Esophagus squamous epithelium (tissue), 5 donors: ENCODE measurements at places on chromosomes 4 and X. TPM values are rescaled to one million over a fixed set of nuclear protein-coding genes. Genes with fewer than 3 reads are reported as not detected.

Gene ZXDB
- total RNA-seq: 8.4 TPM

Gene PDE6B
- 0.19 TPM for total RNA-seq

Gene BST1
- 5.7 TPM for total RNA-seq

Gene MAGEA6
- total RNA-seq: not detected

Gene TLR10
- 0.09 TPM for total RNA-seq

Gene GASK1B
- 23.7 TPM for total RNA-seq

Gene SPANXA1
- total RNA-seq: not detected

DNA sequence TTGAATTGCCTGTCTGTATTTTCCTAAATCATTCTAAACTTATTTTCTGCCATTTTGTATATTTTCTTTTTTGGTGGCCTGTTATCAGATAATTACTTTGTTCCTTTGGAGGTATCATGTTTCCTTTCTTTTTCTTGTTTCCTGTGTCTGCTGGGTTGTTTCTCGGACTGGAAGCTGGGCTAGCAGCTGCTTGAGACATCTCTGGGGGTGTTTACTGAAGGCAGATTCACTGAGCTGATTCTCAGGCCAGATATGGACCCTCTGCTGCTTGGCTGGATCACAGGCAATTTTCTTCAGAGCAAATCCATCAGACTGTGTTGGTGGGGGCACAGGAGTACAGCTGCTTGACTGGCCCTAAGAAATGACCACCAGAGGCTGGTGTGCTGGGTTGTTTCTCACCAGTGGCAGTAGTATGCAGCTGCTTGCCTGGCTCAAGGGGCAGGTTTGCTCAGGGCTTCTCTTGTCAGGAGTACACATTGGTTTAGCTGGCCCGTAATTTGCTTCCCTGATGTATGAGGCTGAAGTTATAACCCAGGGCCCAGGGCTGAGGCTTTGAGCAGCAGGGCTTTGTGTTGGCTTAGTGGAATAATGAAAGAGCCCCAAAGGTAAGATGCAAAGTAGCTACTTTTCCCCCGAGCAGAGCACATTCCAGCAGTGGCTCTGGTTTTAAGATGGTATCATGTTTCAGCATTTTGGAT, 680.6 kb downstream of the TECRL start:
- H3K4me3 ChIP-seq: no peak overlapping the region
- H3K27me3 ChIP-seq: no peaks in the 10 kb centered on the region
- no peaks in the 10 kb centered on the region for H3K4me1 ChIP-seq
- no peak for DNase-seq
- H3K36me3 ChIP-seq: no peaks in the 10 kb centered on the region

DNA sequence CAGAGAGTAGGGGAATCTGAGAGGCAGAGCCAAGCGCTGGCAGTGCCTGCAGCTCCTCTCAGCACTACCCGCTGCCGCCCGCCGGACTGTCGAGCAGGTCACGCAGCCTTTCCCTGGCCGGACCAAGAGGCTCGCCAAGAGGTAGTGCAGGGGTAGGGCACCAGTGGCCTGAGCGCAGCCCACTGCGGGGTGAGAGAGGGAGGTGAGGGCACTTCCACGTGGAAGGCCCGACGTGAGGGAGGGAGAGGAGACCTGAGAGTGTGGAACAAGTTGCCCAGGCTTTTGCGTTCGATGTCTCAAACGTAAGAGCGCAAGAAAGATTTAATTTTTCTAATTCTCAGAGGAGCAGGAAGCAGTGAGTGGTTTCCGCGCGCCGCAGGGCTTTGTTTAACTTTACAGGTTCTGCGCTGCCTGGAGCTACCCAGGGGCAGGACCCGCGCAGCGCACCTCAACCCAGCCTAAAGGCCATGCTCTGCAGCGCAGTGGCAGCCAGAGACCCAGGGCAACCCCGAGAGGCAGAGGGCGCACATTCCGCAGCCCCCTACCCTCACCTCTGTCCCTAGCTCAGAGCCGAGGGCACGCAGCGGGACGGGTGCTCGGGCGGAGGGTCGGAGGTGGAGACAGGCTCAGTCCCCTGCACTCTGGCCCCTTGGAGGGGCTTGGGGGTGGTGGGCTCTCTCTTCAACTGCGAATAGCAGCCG, 14.9 kb downstream of the ARHGAP36 start:
- H3K4me3 ChIP-seq: no peak overlapping the region
- no peaks in the 10 kb centered on the region for H3K36me3 ChIP-seq
- H3K27ac ChIP-seq: no peak overlapping the region
- no peak for DNase-seq
- H3K4me1 ChIP-seq: no peaks in the 10 kb centered on the region
- peaks cover 9% of the 10 kb centered on the region for H3K27me3 ChIP-seq

DNA sequence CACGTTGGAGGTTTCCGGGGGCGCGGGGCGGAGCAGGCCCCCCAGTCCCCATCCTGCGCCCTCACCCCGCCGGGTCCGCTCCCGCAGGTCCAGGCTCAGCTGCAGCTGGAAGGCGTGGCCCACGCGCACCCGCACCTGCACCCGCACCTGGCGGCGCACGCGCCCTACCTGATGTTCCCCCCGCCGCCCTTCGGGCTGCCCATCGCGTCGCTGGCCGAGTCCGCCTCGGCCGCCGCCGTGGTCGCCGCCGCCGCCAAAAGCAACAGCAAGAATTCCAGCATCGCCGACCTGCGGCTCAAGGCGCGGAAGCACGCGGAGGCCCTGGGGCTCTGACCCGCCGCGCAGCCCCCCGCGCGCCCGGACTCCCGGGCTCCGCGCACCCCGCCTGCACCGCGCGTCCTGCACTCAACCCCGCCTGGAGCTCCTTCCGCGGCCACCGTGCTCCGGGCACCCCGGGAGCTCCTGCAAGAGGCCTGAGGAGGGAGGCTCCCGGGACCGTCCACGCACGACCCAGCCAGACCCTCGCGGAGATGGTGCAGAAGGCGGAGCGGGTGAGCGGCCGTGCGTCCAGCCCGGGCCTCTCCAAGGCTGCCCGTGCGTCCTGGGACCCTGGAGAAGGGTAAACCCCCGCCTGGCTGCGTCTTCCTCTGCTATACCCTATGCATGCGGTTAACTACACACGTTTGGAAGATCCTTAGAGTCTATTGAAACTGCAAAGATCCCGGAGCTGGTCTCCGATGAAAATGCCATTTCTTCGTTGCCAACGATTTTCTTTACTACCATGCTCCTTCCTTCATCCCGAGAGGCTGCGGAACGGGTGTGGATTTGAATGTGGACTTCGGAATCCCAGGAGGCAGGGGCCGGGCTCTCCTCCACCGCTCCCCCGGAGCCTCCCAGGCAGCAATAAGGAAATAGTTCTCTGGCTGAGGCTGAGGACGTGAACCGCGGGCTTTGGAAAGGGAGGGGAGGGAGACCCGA, 14.0 kb downstream of the SHOX start:
- DNase-seq: no peak
- H3K27ac ChIP-seq: no peak overlapping the region
- H3K36me3 ChIP-seq: no peaks in the 10 kb centered on the region
- H3K4me3 ChIP-seq: no peak overlapping the region
- H3K27me3 ChIP-seq: peaks cover 64% of the 10 kb centered on the region

DNA sequence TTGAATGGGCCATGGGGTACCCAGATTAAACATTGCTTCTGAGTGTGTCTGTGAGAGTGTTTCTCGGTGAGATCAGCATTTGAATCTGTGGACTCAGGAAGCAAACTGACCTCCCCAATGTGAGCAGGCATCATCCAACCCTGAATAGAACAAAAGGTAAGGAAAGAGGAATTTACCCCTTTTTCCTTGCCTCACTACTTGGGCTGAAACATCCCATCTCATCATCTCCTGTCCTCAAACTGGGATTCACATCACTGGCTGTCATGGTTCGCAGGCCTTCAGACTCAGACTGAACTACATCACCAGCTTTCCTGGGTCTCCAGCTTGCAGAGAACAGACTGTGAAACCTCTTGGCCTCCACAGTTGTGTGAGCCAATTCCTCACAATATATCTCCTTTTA, 47.1 kb downstream of the TEC start:
- no peak for DNase-seq
- H3K4me1 ChIP-seq: no peaks in the 10 kb centered on the region
- H3K4me3 ChIP-seq: no peak overlapping the region
- no peaks in the 10 kb centered on the region for H3K36me3 ChIP-seq
- no peaks in the 10 kb centered on the region for H3K27me3 ChIP-seq
- H3K27ac ChIP-seq: no peak overlapping the region

- DNase-seq: no peak
- no peaks in the 10 kb centered on the region for H3K4me1 ChIP-seq
- H3K27ac ChIP-seq: peak overlapping the region; percentile 38
- no peaks in the 10 kb centered on the region for H3K36me3 ChIP-seq
Measured at GRCh38 chr4:104879367-104879766, 267.3 kb upstream of the TET2 start.

GRCh38 chrX:137749246-137749645, 183.3 kb downstream of the ZIC3 start:
- no peaks in the 10 kb centered on the region for H3K36me3 ChIP-seq
- H3K27ac ChIP-seq: no peak overlapping the region
- no peaks in the 10 kb centered on the region for H3K27me3 ChIP-seq
- no peak overlapping the region for H3K4me3 ChIP-seq
- no peaks in the 10 kb centered on the region for H3K4me1 ChIP-seq

- peak overlapping the region; percentile 58 for H3K4me3 ChIP-seq
- H3K27ac ChIP-seq: peak overlapping the region; percentile 81
- H3K4me1 ChIP-seq: peaks cover 4% of the 10 kb centered on the region
- DNase-seq: no peak
Measured at GRCh38 chr4:83109480-83110222, 4.9 kb downstream of the PLAC8 start.

- no peak overlapping the region for H3K4me3 ChIP-seq
- no peaks in the 10 kb centered on the region for H3K36me3 ChIP-seq
- no peaks in the 10 kb centered on the region for H3K27me3 ChIP-seq
Measured at GRCh38 chrX:136431625-136432024, 56.1 kb upstream of the BRS3 start.

DNA sequence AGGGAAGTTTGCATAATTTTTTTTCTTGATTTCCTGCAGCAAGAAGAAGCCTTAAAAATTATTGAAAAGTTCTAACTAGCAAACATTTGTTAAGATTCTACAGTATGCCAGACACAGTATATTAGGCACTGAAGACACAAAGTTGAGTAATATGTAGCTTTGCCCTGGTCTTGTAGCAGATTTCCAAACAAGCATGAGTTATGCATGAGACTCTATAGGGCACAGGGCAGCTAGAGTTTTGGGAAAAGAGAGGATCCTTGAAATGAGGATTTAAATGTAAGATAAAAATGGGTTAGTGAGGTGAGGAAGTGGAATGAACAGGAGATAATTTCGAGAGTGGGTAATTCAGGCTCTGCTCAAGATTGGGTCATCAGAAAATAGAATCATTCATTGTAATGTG, 8.6 kb upstream of the GPRIN3 start:
- no peak overlapping the region for H3K4me3 ChIP-seq
- no peaks in the 10 kb centered on the region for H3K27me3 ChIP-seq
- no peaks in the 10 kb centered on the region for H3K4me1 ChIP-seq
- DNase-seq: no peak

DNA sequence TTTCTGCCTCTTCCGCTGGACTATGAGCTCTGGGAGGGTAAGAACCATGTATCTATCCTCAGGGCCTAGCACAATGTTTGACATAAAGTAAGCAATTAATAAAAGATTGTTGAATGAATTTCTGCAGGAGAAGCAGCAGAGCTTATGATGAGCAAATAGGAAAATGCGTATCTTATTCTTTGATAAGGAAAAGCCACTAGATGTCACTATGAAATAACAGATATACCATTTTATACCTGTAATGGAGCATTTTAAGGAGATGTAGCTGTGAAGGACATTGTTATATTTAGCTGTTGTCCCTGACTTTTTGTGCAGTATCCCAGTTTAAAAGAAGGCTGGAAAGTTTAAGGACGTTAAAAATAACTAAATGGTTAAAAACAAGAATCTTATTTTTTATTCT, 147.2 kb upstream of the MBNL3 start:
- no peak for DNase-seq
- no peak overlapping the region for H3K4me3 ChIP-seq
- H3K27ac ChIP-seq: no peak overlapping the region
- no peaks in the 10 kb centered on the region for H3K36me3 ChIP-seq
- no peaks in the 10 kb centered on the region for H3K27me3 ChIP-seq

DNA sequence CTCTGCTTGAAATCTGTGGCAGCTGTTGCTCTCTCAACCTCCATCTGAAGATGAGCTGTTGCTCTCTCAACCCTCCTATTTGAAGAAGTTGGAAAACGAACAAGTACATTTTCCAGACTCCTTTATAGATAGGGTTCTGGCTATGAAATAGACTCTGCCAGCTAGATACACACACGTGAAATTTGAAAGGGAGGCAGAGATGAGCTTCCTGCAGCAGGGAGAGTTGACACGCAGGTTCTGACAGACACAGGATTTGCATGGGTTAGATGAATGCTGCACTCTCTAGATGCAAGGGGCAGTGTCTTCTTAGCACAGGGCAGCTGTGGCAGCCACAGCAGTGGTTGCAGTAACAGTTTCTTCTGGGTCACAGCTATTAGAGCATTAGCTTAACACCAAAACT, 8.0 kb upstream of the PYURF start:
- H3K36me3 ChIP-seq: no peaks in the 10 kb centered on the region
- no peaks in the 10 kb centered on the region for H3K4me1 ChIP-seq
- no peaks in the 10 kb centered on the region for H3K27me3 ChIP-seq
- H3K4me3 ChIP-seq: no peak overlapping the region

DNA sequence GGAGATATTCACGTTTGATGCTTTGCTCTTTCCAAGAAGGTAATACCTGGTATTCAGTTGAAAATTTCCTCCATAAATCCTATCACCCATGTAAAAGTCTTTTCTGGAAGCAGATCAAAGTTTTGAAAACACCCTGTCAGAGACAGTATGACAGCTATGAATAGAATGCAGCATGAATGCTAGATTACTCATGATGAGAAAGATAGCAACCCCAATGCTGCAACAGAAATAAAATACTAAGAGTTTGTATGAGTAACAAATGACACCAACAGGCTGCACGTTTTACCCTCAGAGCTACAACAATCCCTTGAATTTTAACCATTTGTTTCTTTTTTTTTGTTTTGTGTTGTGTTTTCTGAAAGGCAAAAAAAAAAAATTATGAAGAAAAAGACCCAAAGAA, 108.6 kb downstream of the ARHGAP6 start:
- H3K4me1 ChIP-seq: no peaks in the 10 kb centered on the region
- no peaks in the 10 kb centered on the region for H3K27me3 ChIP-seq
- H3K36me3 ChIP-seq: no peaks in the 10 kb centered on the region
- DNase-seq: no peak
- H3K27ac ChIP-seq: no peak overlapping the region
- no peak overlapping the region for H3K4me3 ChIP-seq

DNA sequence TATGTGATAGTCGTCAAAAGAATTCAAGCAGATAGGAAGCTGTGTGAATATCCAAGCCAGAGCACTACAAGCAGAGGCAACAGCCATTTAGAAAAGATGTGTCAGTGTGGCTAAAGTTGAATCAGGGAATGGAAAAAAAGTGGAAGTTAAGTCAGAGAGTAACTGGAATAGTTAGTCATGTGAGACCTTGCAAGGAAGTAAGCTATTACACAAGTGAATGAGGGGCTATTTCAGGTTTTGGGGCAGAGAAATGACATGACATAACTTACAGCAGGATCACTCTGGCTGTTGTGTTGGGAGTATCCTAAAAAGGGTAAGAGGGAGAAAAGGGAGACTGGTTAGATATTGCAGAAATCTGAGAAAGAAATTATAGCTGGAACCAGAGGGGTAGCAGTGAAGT, 236.6 kb upstream of the PCDH18 start:
- no peak overlapping the region for H3K27ac ChIP-seq
- no peak overlapping the region for H3K4me3 ChIP-seq
- H3K4me1 ChIP-seq: no peaks in the 10 kb centered on the region
- no peak for DNase-seq
- H3K27me3 ChIP-seq: no peaks in the 10 kb centered on the region
